ENCODE measurements at places on chromosomes 2 and 18.

DNA sequence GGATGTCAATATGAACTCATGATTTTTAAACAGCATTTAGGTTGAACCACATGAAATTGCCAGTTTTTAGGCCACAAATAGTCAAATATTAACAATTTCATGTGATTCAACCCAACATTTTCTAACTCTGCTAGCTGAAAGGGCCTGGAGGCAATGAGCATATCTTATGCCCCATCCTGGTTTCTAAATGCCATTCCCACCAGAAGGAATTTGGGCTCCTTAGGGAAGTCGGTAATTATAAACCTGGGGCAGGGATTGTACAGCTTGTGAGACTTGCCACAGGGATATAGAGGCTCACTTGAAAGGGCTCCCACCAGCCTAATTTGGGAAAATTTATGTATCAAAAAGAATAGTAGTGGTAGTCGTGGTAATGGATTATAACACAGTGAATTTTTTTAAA lies 178.4 kb upstream of the ALPP start:
- DNase-seq = no peak

GRCh38 chr2:201130524-201131186 lies 14.7 kb downstream of the CFLAR start:
- DNase-seq = no peak

- DNase-seq = no peak
These were observed 111.7 kb downstream of the PARD3B start for GRCh38 chr2:204657024-204657423.

- DNase-seq = no peak
These were observed 292.7 kb upstream of the SLC39A10 start for GRCh38 chr2:195364015-195364965.

GRCh38 chr2:217060516-217060915 lies 200.7 kb upstream of the TNP1 start:
- DNase-seq = no peak

- DNase-seq = no peak
These were observed 77.2 kb upstream of the STK17B start for GRCh38 chr2:196248467-196249094.

DNA sequence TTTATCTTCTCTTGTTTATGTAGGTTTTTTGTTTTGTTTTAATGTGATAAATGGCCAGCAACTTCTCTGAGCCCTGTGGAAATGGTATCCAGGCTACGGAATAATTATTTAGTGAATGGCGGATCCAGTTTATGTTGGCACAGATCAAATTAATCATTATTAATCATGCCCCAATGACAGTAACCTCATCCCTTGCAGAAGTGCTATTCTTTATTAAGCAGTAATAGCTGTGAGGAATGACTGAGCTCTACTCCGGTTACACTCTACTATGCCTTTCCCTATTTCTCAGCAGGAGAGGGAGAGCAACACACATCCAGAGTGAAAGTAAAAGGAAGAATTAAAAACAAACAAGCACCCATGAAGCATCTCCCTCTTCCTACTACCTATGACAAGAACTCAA lies 84.8 kb downstream of the SETBP1 start:
- DNase-seq = no peak

- no peak for DNase-seq
These were observed at the start of gene HAAO for GRCh38 chr2:42792583-42793333. HAAO (minus strand) TSS chr2:42792583; CDS start chr2:42792536, 47 bp downstream.

- no peak for DNase-seq
These were observed 119.5 kb downstream of the NEB start for GRCh38 chr2:151614606-151615306.

DNA sequence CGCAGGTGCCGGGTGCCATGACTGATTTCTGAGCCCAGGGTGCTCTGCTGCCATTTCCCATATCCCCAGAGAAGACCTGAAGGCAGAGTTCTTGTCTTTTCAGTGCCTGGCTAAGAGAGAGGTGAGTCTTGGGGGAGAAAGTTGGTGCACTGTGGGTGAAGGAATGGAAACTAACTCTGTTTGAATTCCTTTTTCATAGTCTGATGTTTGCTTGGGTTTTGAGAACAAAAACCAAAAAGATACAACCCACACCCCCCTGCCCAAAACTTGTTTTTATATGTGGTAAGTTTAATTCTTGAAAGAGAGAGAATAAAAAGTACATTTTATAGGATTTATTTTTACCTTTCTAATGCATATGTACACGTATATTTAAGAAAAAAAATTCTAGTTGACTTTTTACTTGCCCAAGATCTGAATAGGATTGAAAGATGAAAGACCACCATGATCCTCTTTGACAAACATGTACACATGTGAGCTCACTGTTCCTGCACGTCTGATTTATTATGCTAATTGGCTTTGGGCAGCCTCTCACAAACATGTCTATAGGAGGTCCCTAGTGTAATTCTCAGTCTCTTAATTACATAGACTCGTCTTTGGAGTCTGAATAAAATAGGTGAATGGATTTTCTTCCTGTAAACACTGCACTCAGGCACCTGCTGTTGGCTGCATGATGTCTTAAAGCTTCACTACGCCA lies 46.3 kb downstream of the ARL4C start:
- DNase-seq = no peak

- DNase-seq = peak; percentile 24
These were observed at the start of gene GPD2 for GRCh38 chr2:156435718-156436496. GPD2 (plus strand) TSS chr2:156436379; CDS start chr2:156476106, 39,727 bp downstream.

- DNase-seq = no peak
These were observed 48.0 kb downstream of the ARHGAP15 start for GRCh38 chr2:143177096-143177786.

- no peak for DNase-seq
These were observed 455 bp downstream of the PREPL start for GRCh38 chr2:44360749-44361329.

DNA sequence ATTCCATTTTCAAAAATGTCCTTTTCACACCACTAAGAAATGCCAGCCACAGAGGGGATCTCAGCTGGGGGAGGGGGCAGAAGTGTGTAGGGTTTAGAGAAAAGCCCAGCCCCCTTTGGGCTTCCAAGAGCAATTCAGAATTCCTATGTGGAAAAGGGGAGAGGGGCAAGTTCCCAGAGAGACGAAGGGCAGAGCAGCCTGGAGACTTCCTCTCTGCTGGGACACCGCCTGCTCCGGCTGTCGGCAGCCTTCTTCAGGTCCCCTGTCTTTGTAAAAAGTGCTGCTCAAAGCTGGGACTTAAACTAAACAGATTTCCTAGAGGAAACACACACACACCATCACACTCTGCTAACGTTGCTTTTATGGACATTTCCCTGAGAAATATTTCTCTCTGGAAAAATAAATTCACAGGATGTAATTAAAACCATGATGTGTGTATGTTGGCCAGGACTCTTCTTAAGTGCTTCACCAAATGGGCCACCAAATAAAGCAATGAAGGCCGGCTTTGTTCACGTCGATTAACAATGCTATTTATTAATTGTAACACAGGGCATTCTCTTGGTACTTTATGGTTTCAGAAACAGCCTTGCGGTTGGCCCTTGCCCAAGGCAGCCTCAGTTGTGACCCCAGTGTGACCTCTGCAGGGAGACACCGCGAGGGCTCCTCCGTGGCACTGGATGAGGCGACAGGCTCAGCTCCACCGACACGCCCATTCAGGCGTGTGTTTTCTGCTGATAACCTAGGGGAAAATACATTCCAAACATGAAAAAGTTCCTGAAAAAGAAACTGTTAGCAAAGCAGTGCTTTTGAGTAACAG lies 5.6 kb upstream of the ASB1 start:
- DNase-seq = no peak

DNA sequence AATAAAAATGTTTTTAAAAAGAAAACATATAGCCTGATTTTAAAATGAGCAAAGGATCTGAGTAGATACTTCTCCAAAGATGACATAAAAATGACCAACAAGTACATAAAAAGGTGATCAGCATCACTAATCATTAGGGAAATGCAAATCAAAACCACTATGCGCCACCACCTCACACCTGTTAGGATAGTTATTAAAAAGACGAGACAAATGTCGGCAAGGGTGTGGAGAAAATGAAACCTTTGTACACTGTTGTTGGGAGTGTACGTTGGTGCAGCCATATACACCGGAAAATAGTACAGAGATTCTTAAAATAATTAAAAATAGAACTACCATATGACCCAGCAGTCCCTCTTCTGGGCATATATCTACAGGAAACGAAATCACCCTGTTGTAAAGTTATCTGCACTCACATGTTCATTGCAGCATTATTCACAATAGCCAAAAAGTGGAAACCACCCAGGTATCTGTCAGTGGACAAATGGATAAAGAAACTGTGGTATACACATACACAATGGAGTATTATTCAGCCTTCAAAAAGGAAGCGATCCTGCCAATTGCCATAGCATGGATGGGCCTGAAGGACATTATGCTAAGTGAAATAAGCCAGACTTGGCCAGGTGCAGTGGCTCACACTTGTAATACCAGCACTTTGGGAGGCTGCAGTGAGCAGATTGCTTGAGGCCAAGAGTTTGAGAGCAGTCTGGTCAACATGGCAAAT lies 91.6 kb downstream of the PRKRA start:
- DNase-seq = no peak

DNA sequence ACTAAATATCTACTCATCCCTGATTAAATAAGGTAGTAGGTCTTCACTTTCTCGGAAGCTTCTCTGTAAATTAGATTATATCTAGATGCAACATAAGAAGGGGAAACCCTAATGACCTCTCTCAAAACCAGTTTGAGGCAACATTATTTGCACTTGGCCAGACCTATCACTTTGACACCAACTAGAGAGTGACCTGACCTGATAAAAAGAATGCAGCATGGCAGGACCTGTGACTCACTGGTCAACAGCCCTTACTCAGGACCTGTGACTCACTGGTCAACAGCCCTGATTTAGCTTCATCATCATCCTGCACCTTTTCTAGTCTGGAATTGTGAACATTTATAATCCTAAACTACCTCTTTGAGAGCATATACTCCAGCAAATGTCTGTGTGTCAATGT lies 1957.7 kb upstream of the CELF4 start:
- no peak for DNase-seq

DNA sequence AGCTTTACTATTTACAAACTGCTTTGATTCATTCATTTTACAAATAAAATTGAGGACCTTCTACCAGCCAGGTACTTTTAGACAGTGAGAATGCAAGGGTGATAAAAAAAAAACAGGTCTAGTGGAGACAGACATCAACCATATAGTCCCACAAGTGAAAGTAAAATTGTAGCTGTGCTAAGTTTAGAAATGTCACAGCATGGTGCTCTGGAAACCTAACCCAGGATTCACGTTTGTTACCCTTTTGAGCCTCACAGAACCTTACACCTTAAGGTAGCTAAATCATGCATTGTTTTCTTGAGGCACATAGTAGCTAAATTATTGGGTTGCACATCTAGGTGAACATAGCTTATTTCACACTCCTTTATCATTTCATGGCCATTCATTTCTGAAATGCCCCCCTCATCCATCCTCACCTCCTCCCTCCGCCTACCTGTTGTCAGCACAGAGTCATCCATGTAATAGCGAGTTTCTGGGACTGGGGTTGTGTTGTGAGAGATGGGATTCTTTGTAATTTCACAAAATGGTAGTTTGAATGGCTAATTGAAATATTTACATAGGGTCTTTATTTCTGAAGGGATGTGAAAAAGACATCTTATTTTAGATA lies 7.1 kb downstream of the MTA3 start:
- DNase-seq = no peak

DNA sequence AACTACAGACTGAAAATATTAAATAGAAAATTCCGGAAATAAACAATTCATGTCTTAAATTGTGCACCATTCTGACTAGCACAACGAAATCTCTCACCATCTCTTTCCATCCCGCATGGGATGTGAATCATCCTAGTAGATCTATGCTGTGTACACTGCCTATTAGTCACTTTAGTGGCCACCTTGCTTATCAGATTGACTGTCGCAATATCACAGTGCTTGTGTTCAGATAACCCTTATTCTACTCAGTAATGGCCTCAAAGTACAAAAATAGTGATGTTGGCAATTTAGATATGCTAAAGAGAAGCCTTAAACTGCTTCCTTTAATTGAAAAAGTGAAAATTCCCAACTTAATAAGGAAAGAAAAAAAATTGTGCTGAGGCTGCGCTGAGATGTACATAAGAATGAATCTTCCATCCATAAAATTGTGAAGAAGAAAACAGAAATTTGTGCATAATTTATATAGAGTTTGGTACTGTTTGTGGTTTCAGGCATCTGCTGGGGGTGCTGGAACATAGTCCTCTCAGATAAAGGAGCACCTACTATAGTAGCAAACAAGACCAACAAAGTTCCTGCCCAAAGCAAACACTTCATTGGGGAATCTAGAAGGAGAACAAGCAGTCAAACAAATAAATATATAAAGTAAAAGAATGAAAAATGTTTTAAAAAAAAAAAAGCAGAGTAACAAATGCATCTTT lies 12.0 kb downstream of the PSMD1 start:
- no peak for DNase-seq

GRCh38 chr18:2569338-2570207 lies 1.7 kb downstream of the METTL4 start:
- DNase-seq = no peak

GRCh38 chr2:29480426-29480825 lies 365.2 kb downstream of the CLIP4 start:
- DNase-seq = no peak

DNA sequence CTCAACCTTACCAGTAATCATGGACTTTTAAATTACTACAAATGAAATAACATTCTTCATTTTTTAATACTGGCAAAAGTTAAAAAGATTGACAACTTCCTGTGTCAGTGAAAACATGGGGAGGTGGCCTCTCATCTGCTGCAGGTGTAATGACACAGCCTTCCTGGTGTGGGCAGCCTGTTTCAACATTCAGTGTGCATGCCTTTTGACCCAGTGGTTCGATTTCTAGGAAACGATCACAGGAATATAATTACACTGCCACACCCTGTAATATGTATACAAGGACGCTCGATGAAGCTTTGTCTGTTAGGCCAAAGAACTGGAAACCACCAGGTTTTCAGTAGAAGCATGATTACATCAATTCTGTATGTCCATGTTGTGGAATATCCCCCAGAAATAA lies 68.7 kb downstream of the MTHFD2 start:
- no peak for DNase-seq

DNA sequence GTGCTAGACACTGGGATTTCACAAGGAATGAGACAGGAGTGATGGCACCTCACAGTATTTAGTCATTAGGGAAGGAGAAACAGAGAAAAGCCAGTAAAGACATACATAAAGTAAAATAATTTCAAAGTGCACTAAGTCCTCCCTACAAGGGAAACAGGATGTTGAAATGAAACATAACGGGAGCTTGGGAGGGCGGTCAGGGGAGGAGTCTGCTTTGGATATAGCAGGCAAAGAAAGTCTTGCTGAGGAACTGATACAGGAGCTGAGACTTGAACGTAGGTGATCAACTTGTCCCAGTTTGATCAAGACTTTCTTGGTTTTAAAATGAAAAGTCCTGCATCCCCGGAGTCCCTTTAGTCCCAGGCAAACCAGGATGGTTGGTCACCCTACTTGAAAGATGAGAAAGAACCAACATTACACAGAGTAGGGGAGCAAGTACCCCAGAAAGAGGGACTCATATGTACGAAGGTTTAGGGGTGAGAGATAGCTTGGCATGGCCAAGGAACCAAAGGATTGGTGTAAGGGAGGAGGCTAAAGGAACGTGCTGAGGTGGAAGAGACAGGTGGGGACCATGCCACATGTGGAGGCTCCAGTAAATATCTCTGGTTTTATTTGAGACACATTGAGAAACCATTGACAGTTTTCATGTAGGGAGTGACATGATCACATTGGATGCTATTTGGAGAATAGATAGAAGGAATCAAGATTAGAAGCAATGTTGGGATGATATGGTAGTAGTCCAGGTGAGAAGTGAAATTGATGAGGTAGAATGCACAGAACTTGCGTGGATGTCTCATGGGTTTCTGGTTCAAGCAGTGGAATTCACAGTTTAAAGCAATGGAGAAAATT lies 28.4 kb downstream of the FBXO48 start:
- no peak for DNase-seq

- DNase-seq = no peak
These were observed 323.1 kb downstream of the RBM43 start for GRCh38 chr2:150938527-150938926.
